ENCODE measurements at places on chromosomes 2 and 18.

DNA sequence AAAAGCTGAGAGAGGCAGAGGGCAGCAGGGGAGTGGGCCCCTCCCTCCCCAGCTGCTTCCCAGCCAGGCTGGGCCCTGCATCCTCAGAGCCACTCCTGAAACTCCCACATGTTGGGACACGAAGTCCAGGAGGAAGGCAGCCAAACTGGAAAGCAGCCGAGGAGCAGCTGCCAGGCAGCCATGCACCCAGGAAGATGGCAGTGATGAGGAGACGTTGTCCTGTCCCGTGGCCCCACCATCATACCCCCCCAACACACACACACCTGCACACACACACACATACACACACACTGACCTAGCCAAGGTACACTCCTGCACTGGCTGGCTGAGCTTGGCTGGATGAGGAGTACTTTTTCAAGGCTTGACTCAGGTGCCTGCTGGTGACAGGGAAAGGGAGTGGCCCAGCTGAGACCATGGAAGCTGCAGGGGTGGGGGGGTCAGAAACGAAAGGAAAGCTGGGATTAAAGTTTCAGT lies 106.0 kb downstream of the CYP26B1 start:
- no peak for DNase-seq

GRCh38 chr18:27110319-27110718 lies 74.8 kb downstream of the CHST9 start:
- DNase-seq: no peak

GRCh38 chr2:209086761-209087160 lies 337.1 kb upstream of the MAP2 start:
- DNase-seq: no peak

DNA sequence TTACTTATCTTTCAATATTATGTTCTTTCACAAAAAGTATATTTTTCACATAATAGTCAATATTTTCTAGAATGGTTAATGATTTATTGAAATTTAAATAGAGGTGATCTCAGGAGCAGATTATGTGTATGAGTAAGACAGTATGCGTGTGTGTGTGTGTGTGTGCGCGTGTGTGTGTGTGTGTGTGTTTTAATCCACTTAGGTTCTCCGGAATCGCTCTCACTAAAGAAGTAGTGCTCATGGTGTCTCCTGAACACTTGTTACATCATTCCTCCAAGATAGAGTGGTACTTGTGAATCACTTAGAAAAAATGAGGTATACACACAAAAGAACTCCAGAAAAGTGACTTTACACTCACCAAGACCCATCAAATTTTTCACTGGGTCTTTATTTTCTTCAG lies 91.0 kb upstream of the KCNH7 start:
- no peak for DNase-seq

- DNase-seq: no peak
These were observed 113.0 kb downstream of the EML6 start for GRCh38 chr2:54836477-54836876.

DNA sequence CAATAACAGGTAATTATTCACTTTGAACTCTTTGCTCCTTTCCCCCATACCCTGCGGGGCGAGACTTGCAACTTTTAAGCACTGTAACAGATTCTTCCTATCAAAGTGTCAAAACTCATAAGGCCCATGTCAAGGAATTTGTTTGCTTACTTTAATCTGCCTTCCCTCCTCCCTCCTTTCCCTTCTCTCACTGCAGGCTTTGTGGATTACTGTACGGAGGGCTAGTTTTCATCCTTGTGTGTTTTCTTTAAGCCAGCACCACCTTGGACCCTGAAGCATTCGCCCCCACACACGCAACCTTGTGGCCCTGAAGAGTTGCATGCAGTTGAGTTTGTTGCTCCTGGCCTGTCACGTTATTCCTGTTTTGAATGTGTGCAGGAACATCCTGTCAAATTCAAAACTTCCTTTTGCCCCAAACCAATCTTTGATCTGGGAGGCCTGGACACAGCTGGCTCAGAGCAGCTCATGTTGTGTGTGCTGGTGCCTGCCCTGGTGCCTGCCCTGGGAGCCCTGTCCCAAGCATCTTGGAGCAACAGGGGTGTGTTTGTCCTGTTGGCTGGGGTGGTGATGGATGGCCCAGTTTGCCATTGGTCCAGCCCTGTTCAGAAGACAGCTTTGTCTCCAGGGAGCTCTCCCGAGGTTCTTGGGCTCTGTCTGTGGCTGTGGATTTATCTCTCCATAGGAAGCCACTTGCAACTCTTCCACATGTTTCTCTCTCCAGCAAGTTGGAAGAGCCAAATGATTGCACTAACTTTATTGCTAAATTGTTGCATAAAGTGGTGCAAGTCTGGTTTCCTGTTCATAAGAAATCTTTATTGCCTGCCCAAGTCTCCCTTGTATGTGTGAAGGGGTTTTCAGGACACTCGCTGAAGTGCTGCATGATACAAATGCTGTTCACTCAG lies 199.6 kb downstream of the VAPA start:
- no peak for DNase-seq

DNA sequence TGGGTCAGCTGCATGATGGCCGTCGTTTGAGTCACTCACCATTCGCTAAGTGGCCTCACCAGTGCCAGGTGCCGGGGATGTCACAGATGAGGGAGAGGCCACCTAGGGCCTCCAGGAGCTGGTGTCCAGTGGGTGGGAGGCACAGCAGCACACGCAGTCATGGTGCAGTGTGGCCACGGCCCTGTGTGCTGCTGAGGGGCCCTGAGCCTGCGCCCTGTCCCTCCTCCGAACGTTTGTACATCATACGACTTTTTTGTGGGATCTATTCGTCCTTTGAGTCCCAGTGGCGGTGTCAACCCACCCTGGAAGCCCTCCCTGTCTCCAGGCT lies 30.1 kb upstream of the ODC1 start:
- DNase-seq: no peak

DNA sequence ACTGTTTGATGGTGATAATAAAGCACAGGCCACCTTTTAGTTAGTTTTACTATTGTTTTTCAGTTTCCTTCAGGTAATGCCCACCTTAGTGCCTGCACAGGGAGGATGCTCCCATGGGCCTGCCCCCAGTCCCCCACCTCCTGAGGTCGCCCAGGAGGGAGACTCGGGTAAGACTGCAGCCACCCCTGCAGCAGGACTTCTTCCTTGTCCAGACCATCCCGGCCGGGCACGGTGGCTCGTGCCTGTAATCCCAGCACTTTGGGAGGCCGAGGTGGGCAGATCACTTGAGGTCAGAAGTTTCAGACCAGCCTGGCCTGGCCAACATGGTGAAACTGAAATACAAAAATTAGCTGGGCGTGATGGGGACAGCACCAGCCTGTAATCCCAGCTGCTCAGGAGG lies 68.1 kb upstream of the TANC1 start:
- DNase-seq: no peak

- DNase-seq: no peak
These were observed 3.7 kb downstream of the MBOAT2 start for GRCh38 chr2:8999797-9000196.

DNA sequence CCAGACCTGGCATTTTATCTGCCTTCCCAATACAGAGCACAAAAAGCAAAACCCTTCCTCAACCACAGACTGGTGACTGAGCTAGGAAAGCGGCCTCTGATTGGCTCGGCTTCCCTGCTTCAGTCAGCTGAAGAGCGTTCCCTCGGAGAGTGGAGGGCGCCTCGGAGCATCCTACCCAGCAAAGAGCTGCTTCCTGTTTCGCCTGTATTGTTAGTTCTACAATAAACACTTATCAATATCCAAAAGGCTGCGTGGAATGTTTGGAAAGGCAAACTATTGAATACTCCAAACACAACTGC lies 125.0 kb downstream of the CACNB4 start:
- DNase-seq: no peak

- no peak for DNase-seq
These were observed 852.6 kb downstream of the DPP10 start for GRCh38 chr2:115294999-115295398.

DNA sequence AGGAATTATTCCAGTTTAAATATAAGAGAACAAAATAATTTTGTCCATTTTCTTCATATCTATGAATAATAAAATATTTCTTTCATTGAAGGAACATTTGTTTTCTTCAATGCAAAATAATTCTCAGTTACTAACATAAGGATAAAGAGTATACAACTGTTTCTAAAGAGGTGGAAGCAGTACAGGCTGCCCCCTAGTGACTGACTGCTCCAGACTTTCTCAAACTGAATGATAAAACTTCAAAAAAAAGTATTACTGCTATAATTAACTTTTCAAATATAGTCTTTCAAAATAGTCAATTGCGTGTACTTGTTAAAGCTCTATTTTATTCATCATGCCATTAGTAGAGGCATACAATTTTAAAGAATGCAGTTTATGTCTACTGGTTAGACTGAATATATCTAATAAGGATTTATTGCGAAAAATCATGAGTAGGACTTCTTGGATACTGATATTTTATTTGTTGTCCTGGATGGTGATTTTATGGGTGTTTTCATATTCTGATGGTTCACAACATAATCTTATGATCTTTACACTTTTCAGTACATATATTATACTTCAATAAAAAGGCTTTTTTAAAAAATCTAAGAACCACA lies 100.1 kb downstream of the WDPCP start:
- DNase-seq: no peak
